ENCODE measurements at places on chromosomes 2 and 18.

- DNase-seq = no peak
Measured at GRCh38 chr2:26542676-26543505, 65.0 kb upstream of the OTOF start.

DNA sequence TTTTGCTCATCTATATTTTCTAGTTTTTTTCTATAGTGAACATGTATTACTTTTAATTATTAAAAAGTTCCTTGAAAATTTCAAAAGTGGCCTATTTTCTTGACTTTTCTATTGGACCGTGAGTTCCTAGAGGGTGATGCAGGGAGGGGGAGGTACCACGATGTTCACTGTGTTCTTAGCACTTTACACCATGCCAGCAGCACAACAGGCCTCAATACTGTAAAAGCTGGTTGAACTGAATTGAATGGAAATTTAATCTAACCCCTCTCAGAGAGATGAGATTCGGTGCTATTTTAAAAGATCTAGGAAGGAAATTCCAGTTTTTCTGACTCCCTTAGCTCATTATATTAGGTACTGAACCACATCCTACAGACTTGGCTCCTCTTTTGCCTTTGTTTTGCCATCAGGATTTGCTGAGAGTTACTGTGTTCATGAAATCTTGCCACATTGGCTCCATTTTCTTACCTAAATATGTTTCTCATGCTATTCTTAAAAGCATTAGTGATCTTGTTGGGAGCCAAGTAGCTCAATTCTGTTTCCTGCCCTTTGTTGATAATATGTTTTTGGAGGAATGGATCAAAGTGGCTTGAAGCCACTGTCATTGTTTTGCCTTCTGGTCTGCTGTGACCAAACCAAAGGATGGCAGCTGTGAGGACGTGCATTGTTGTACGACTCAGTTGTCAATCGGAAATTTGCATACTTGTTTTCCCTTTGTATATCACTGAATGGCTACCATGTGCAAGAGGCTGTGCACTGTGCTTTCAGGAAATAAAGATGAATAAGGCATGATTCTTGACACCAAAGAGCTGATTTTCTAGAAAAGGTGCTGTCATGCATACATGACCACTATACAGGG, 25.3 kb downstream of the MYO1B start:
- DNase-seq = no peak

GRCh38 chr2:138559641-138560040, 58.1 kb downstream of the SPOPL start:
- DNase-seq = no peak

GRCh38 chr2:232315049-232315922, 63.3 kb upstream of the ALPP start:
- peak; percentile 2 for DNase-seq

- DNase-seq = no peak
Measured at GRCh38 chr2:36918307-36918706, 48.0 kb downstream of the STRN start.

- no peak for DNase-seq
Measured at GRCh38 chr2:1140389-1141003, 189.8 kb downstream of the SNTG2 start.

DNA sequence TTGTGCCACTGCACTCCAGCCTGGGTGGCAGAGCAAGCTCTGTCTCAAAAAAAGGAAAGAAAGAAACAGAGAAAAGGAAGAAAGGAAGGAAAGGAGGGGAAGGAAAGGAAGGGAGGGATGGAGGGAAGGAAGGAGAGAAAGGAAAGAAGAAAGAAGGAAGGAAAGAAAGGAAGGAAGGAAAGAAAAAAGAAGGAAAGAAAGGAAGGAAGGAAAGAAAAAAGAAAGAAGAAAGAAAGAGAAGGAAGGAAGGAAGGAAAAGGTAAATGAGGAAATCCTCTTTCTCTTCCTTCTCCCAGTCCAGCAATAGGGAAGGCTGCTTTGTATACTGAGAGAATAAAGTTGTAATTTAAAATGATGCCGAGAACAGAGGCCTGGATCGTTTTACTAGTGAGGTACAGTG, 22.8 kb upstream of the ZNF407 start:
- DNase-seq = no peak

All from AG04450 (cell line).